Brain (organoid and tissue), 16 donors: ENCODE measurements at places on chromosomes 11 and 22. TPM values are rescaled to one million over a fixed set of nuclear protein-coding genes. Genes with fewer than 3 reads are reported as not detected.

The KCNA4 gene
- 0.27 TPM for polyA plus RNA-seq

The FADS1 gene
- polyA plus RNA-seq: 103 TPM

The DNAJB7 gene
- polyA plus RNA-seq: not detected

The MRGPRF gene
- polyA plus RNA-seq: 2.3 TPM

The C11orf52 gene
- 9.1 TPM for polyA plus RNA-seq

The CREB3L1 gene
- polyA plus RNA-seq: 3.3 TPM

The MIAT gene
- 12.9 TPM for polyA plus RNA-seq

The TEX54 gene
- polyA plus RNA-seq: not detected

The SCGB1A1 gene
- 24.1 TPM for polyA plus RNA-seq

The ADM2 gene
- 15.2 TPM for polyA plus RNA-seq

The C11orf97 gene
- polyA plus RNA-seq: not detected

The RHOG gene
- 84.3 TPM for polyA plus RNA-seq

The CDHR5 gene
- not detected for polyA plus RNA-seq

The TTC36 gene
- 0.46 TPM for polyA plus RNA-seq

The OR51B4 gene
- polyA plus RNA-seq: not detected

The GANAB gene
- 311 TPM for polyA plus RNA-seq

The DBX1 gene
- not detected for polyA plus RNA-seq

The SMIM35 gene
- 1.1 TPM for polyA plus RNA-seq

The UBQLNL gene
- polyA plus RNA-seq: not detected

The SCN4B gene
- 9.7 TPM for polyA plus RNA-seq

The AQP11 gene
- 8.8 TPM for polyA plus RNA-seq

The OR52N1 gene
- polyA plus RNA-seq: not detected

The RTL10 gene
- polyA plus RNA-seq: 16.2 TPM

The TMEM191B gene
- polyA plus RNA-seq: 1.1 TPM

The GALNT18 gene
- 8.1 TPM for polyA plus RNA-seq

The HORMAD2 gene
- not detected for polyA plus RNA-seq

The PATE4 gene
- polyA plus RNA-seq: not detected

The OR52N4 gene
- not detected for polyA plus RNA-seq

The CASP5 gene
- polyA plus RNA-seq: not detected

The SCN2B gene
- polyA plus RNA-seq: 9.0 TPM

The CCDC188 gene
- 1.6 TPM for polyA plus RNA-seq

The KRTAP5-11 gene
- not detected for polyA plus RNA-seq

The MIF gene
- 583 TPM for polyA plus RNA-seq

The RFPL2 gene
- 5.3 TPM for polyA plus RNA-seq

The C11orf71 gene
- polyA plus RNA-seq: 20.1 TPM

The AASDHPPT gene
- 25.0 TPM for polyA plus RNA-seq
